ENCODE measurements at places on chromosomes 2 and 18.

- DNase-seq, result no peak
Observed at GRCh38 chr2:187372213-187372612, 75.8 kb downstream of the CALCRL start.

DNA sequence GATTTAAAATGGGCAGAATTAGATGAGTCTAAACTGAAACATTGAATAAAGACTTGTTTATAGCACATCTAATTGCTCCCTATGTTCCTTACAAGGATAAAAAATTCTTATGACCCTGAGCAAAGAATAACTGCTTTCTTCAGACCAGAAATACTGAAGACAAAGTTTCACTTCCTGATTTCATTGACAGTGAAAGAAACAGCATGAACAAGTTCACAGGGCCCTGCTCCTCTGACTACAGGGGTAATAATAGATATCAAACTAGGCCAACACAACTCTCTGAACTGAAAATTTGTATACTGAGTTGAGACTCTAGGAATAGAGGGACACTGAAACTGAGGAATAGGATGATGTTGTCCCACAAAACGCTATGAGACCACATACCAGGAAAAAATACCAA is 1383.3 kb upstream of the CDH2 start:
- DNase-seq, result no peak

DNA sequence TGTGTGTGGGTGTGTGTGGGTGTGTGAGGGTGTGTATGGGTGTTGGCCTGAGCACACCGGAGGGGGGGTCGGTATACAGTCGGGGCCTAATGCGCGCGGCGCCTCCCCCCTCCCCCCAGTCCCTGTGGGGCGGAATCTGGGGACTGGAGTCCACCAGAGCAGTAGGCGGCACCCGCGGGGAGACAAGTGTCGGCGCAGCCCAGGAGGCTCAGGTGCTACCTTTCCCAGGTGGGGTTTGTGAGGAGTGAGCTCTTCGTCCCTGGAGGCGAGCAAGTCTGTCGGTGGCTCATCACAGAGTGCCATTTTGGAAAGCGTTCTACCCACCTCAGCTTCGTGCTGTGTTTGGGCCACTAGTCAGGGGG is 2896.1 kb upstream of the TEKT4 start:
- no peak for DNase-seq

GRCh38 chr2:6968319-6969100 is 51.3 kb downstream of the RNF144A start:
- DNase-seq, result no peak

Measured in stimulated activated naive CD8-positive, alpha-beta T cell treated with anti-CD3 and anti-CD28 coated beads, Interleukin-15, Interleukin-2, amounts not matched to agents 100 U/mL and 50 U/mL, for 24 hours (primary cell).